ENCODE measurements at places on chromosomes 3 and 15. TPM values are rescaled to one million over a fixed set of nuclear protein-coding genes. Genes with fewer than 3 reads are reported as not detected.

Gene NSUN3
- total RNA-seq, result 9.6 TPM

Gene DZIP1L
- total RNA-seq, result 5.5 TPM

Gene MCF2L2
- 0.64 TPM for total RNA-seq

Gene PRRT3
- total RNA-seq, result 1.1 TPM
